ENCODE measurements at places on chromosomes 6 and 20. TPM values are rescaled to one million over a fixed set of nuclear protein-coding genes. Genes with fewer than 3 reads are reported as not detected.

The TSPO2 gene
- total RNA-seq = not detected

The HLA-DQA2 gene
- total RNA-seq = not detected

The GSTA4 gene
- total RNA-seq = 101 TPM

The GABRR2 gene
- not detected for total RNA-seq

The FAM217A gene
- not detected for total RNA-seq

The CRIP3 gene
- not detected for total RNA-seq

The NHSL1 gene
- 23.2 TPM for total RNA-seq
